ENCODE measurements at places on chromosomes 16 and 17.

DNA sequence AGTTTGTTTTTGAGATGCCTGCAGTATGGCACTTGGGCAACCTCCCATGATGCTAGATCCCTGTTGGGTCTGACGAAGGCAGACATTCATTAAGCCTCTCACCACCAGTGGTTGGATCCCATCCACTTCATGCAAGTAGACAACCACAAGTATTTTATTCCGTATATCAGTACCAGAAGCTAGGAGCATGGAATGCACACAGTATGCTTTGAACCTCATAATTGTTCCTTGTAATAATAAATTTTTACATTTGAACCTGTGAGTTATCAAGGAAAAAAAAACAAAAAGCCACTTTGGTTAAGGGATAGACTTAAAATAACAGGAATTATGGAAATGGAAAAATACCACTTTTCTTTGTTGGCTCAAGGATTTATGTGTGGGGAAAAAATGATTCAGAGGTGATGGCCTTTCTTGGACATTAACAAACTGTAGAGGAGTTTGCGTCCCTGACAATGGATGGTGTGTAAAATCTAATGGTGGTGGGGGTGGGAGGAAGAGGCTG, 107.1 kb upstream of the KCNJ16 start:
- no peak for DNase-seq

- DNase-seq: no peak
These were observed 8.5 kb downstream of the KRTAP9-7 start for GRCh38 chr17:41284043-41284442.

GRCh38 chr17:27613433-27613832, 17.6 kb upstream of the LGALS9 start:
- DNase-seq: no peak

GRCh38 chr16:55370762-55371482, 46.9 kb downstream of the IRX6 start:
- no peak for DNase-seq

DNA sequence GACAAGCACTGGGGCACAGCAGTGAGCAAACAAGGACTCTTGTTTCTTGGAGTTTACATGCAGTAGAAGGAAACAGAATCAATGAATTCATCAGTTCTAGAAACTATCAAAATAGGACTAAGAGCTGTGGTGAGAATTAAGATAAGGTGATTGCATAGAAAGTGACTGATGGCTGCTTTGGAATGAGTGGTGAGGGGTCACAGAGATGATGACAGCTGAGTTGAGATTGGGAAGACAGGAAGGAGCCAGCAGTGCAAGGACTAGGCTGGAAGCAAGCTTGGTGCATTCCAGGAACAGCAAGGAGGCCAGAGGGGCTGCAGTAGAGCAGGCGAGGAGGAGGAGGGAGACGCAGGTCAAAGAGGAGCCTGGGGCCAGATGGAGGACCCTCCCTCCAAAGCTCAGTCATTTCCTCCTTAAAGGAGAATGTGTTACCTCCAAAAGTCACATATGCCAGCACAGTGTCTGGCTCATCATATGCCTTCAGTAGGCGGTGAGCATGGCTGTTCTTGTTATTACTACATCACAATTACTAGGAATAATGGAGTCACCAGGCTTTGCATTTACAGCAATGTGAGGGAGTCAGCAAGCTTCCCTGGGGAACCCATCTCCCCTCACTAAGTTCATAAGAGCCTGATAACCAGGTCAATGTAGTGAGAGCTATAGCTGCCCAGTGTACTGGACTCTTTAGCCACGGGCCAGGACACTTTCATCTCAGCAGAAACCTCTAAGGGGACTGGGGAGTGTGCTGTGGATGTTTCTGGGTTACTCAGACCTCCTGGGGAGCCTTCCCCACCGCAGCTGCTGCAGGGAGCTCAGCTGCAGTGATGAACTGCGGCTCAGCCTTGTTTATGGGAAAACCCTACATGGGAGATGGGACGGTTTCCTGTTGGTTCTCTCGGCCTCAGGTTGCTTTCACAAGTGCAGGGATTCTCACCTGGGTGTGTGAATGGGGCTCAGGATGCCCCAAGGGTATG, 157.2 kb downstream of the SEC14L1 start:
- DNase-seq: no peak

- no peak for DNase-seq
These were observed 1.2 kb downstream of the IRF8 start for GRCh38 chr16:85900027-85900792.
